ENCODE measurements at places on chromosomes 12 and 14.

DNA sequence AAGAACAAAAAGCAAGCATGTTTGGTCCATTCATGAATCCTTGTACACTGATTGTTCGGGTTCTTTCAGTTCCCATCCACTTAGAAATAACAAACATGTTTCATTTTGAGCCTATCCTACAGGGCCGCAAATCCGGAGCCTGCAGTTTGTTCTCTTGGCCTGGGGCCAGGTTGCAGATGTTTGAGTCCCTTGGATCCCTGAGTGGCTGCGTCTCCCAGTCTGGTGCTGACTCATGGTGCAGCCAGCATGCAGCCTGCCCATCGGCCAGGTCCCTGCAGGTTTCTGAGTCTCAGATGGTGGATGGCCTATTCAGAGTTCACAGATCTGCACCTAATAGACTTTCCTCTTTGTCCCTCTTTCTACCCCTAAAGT lies 1.9 kb upstream of the DYNC1H1 start:
- DNase-seq = no peak

- no peak for DNase-seq
Measured at GRCh38 chr14:42095155-42095554, 488.5 kb downstream of the LRFN5 start.

- no peak for DNase-seq
Measured at GRCh38 chr12:114232187-114232586, 173.8 kb downstream of the TBX5 start.

GRCh38 chr12:124538194-124539082 lies 29.0 kb downstream of the NCOR2 start:
- no peak for DNase-seq

- DNase-seq = no peak
Measured at GRCh38 chr12:87676731-87677130, 352.5 kb downstream of the C12orf50 start.

All from right renal pelvis (tissue), 4 donors.